Daoy (cell line): ENCODE measurements at places on chromosomes 1 and 21. TPM values are rescaled to one million over a fixed set of nuclear protein-coding genes. Genes with fewer than 3 reads are reported as not detected.
A peak's percentile ranks its signal among the peaks of the same experiment; 100 is the strongest.

GRCh38 chr1:6307099-6307498 lies 46.2 kb upstream of the GPR153 start:
- no peak for DNase-seq

- peak; percentile 68 for DNase-seq
These were observed 26.1 kb downstream of the SLC6A17 start for GRCh38 chr1:110176299-110176956.

DNA sequence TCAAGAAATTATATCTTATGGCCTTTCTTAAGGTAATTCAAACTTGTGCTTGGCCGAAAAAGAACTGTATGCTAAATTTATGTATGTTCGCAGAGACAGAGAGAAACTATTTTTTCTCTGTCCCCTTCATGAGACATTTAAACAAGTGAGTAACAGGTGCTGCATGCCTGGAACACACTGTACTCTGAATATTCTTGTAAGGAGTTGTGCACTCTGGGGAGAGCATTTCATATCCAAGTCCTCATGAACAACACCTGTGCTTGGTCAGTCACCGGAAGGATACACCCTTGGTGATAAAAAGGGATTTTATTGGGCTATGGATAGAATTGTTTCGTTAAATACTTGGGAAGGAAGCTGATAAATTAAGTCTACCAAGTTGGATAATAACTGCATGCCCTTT lies 220.8 kb upstream of the NRIP1 start:
- no peak for DNase-seq

GRCh38 chr1:238981317-238981933 lies 404.9 kb upstream of the CHRM3 start:
- DNase-seq = no peak

The TIAM1 gene
- 17.8 and 19.9 TPM in 2 replicates for total RNA-seq

The OR14K1 gene
- not detected in 2 replicates for total RNA-seq

The LEFTY1 gene
- total RNA-seq = not detected in 2 replicates

DNA sequence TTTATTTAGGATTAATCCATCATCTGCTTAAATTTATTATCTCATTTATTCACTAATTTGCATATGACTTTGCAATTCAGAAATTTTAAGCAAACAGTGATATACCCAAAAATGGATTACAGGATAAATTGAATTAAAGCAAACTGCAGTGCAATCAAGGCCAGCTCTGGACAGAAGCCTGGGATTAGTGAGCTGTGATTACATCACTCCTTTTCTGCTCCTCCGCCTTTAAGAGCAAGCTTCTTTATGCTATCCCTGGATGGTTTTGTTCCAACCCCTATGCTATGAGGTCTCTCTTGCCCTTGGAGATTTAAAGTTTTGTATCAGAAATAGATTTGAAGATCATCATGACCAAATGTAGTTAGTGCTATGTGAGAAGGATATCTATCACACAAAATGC lies 32.6 kb downstream of the GPR52 start:
- DNase-seq = no peak

The SLAMF6 gene
- total RNA-seq = not detected in 2 replicates

- no peak for DNase-seq
These were observed 15.6 kb downstream of the LRRC8D start for GRCh38 chr1:89836252-89837035.

The TRIM45 gene
- 3.4 and 7.6 TPM in 2 replicates for total RNA-seq

The SPRR2B gene
- total RNA-seq = not detected in 2 replicates

DNA sequence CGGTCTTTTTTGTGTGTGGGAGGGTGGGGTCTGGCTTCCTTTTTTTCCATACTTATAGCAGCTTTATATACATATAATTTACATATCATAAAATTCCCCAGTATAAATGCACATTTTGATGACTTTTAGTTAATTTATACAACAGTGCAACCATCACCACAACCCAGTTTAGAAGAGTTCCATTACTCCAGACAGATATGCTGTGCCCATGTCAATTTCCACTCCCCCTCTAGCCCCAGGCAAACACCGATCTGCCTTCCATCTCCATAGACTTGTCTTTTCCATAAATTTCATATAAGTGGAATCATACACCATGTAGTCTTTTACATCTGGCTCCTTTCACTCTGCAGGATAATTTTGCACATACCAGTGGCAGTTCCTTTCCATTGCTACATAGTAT lies 139.2 kb upstream of the SYT6 start:
- DNase-seq = no peak

- DNase-seq = no peak
These were observed 1258.5 kb upstream of the ADGRL2 start for GRCh38 chr1:80542231-80542630.

DNA sequence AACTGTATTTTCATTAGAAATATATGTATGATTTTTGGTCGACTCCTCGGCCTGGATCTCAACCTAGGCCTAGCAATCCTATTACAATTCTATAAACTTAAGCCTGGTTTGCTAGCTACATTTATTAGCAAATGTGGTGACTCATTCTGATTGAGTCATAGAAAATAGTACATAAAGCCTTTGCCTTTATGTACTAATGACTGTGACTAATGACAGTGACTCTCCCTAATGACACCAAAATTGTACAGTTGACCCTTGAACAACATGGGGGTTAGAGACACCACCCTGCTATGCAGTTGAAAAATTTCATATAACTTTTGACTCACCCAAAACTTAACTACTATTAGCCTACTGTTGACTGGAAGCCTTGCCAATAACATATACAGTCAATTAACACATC lies 78.9 kb downstream of the CLEC20A start:
- DNase-seq = peak; percentile 55

The NMNAT2 gene
- total RNA-seq = 3.0 and 3.6 TPM in 2 replicates

- no peak for DNase-seq
These were observed 125.7 kb upstream of the PBX1 start for GRCh38 chr1:164433141-164433817.

The FLG2 gene
- not detected in 2 replicates for total RNA-seq

DNA sequence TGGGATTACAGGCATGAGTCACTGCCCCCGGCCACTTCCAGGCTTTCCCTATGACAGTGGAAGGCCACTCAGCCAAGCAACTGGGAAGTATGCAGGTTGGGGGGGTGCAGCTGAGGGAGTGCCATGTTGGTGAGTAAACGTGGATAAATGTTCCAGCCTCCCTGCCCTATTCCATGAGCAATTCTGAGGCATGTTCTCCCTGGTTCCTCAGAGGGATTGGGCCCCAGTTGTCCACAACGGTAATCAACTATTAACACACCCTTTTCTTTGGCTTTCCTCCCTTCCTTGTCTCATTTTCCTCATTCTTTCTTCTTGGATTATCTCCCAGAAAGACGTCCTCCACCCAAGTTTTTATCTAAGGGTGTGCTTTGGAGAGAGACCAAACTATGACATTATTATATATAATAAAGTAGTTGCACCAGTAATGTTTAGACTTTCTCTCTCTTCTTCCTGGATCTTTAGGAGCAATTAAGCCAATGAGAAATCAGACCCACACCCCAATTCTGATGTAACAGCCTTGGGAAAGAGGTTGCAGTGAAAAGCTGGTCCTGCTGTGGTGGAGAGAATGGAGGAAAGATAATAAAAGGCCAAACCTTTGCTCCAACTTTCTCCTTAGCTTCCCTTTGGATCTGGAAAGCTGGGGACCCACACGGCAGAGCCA lies 6.8 kb upstream of the SLAMF9 start:
- peak; percentile 27 for DNase-seq
